ENCODE measurements at places on chromosomes 1 and 21. TPM values are rescaled to one million over a fixed set of nuclear protein-coding genes. Genes with fewer than 3 reads are reported as not detected.

The APP gene
- total RNA-seq: 811 TPM

The CFHR3 gene
- total RNA-seq: not detected

The PLA2G2E gene
- total RNA-seq: not detected

The BACE2 gene
- total RNA-seq: 128 TPM

The RAB42 gene
- total RNA-seq: 1.2 TPM

The FAM229A gene
- 11.6 TPM for total RNA-seq

The AMY1C gene
- total RNA-seq: not detected
